Activated T-helper 17 cell treated with anti-CD3 and anti-CD28 coated beads, Interleukin-2, amount 50 U/mL, for 72 hours (primary cell): ENCODE measurements at places on chromosomes 7 and 10.

GRCh38 chr7:7424151-7424873 is 111.4 kb downstream of the COL28A1 start:
- ATAC-seq = peak; percentile 93

DNA sequence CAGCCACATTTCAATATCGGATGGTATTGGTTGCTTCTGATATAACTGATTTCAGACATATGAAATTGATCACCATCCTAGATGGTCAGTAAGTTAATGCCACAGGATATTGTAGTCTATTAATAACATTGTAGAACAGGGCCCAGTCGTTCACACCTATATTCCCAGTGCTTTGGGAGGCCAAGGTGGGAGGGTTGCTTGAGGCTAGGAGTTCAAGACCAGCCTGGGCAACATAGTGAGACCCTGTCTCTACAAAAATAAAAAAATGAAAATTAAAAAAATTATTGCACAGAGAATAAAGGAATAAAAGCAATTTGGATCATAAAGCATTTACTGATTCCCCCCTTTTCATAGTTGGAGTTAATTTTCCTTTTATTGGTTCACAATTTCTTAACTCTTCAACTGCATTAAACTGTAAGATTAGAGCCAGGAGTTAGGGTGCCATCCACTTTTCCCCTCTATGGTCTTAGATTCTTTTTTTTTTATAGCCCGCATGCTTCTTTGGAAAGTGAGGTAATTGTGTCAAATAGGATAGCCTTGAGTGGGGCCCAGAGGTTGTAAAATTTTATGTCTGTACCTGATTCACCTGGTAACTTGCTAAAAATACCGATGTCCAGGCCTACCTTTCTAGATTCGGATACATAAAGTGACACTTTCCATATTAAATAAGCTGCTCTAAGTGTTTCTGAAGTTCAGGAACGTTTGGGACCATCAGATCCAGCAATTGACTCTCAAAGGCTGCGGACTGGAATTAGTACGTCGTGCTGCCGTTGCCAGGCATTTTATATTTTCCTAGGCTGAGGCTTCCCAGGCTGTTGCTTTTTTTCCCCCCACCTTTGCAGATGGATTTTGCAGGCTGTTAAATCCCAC is 24.7 kb downstream of the ADK start:
- ATAC-seq = no peak

- no peak for ATAC-seq
Measured at GRCh38 chr10:48496105-48496830, 108.6 kb downstream of the ARHGAP22 start.

- no peak for ATAC-seq
Measured at GRCh38 chr10:5089865-5090264, 4.3 kb upstream of the AKR1C3 start.

GRCh38 chr7:16203065-16203464 is 218.3 kb downstream of the CRPPA start:
- no peak for ATAC-seq

DNA sequence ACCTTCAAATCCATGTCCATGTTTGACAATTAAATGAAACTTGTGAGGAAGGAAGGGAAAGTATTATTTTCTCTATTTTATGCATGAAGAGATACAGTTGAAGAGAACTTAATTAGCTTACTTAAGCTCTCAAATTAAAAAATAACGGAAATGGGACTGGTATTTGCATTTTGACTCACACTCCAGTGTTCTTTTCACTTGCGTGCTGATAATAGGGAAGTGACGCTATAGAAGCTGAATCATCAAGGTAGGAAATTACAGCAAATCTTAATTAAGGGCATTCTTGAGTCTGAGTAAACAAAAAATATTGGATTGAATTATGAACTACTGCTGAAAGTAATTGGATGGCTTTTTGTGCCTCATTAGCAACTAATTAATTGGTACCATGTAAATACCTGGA is 44.0 kb upstream of the NPVF start:
- ATAC-seq = no peak

- ATAC-seq = peak; percentile 14
Measured at GRCh38 chr7:15709978-15710377, 23.5 kb upstream of the MEOX2 start.

DNA sequence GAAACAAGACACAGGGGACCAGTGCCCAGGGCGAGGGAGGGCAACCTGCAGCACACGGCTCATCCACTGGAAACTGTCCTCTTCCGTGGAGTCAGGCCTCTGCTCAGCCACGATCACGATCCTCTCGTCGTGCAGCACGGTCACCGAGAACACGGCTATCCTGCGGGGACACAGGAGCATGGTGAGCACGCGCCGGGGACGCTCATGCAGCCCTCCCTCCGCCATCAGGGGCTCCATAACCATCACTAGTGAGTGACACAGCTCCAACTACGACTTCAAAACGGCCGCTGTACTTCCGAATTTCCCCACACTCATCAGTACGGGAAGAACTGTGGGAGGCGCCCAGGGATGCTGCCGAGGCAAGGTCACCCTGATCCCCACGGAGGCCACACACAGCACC is 227.9 kb downstream of the ZMYND11 start:
- ATAC-seq = no peak

- no peak for ATAC-seq
Measured at GRCh38 chr7:69411466-69411865, 186.8 kb upstream of the AUTS2 start.

DNA sequence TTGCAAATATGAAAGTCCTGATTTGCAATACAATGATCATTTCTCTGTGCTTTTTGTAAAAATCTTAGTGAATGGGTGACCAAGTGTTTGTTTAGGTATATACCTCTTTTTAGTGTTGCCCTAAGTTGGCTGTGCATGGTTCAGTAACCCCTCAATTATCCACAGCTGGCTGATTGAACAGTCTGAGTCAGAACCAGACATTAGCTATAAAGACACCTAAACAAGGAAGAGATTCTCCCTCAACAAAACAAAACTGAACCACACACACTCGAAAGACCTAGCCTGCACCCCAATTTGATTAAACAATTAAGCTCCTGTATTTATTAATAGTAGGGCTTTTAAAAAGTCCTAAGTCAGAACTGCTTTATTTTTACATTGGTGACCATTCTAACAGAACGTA is 2.8 kb downstream of the RSBN1L start:
- no peak for ATAC-seq

DNA sequence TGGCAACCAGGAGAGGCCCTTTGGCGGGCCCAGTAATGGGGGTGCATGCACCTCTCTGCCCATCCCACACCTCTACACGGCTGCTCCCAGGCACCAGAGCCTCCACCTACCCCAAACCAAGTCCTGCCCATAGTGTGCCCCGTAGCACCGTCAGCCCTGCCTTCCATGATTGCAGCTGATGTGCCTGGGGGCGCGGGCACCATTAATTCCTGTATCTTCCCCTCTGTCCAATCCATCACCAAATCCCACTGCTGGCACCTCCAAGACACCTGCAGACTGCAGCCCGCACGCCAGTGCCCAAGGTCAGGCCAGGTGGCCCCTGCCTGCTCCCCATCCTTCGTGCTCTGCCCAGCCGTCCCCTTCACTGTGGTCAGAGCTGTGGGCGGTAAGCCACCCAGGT is 533.0 kb downstream of the PTPRN2 start:
- no peak for ATAC-seq

DNA sequence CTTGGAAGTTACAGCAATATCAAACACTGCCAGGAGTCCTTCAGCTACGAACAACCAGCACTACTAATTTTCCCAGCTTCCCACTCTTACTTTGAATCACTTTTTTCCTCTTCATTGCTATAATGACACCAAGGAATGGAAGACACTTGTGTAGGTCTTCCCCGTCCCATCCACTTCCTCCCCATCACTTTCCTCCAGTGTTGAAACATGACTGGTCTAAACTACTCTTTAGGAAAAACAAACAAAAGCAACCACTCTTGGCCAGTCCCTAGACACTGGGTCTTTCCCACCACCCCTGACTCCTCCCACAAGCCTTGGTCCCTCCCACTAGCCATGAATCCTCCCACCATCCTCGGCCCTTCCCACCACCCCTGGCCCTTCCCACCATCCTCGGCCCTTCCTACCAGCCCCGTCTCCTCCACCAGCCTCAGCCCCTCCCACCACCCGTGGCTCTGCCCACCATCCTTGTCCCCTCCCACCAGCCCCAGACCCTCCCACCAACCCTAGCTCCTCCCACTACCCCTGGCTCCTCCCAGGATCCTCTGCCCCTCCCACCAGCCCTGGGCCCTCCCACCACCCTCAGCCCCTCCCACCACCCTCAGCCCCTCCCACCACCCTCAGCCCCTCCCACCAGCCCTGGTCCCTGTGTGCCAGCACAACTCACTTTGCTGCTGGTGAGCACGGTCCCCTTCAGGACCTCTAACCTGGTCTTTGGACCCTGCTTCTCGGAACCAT is 68.5 kb downstream of the CXCL12 start:
- peak; percentile 60 for ATAC-seq

- ATAC-seq = no peak
Measured at GRCh38 chr10:90125456-90126255, 424.3 kb downstream of the KIF20B start.

- ATAC-seq = no peak
Measured at GRCh38 chr10:118977835-118978234, 51.7 kb upstream of the NANOS1 start.

DNA sequence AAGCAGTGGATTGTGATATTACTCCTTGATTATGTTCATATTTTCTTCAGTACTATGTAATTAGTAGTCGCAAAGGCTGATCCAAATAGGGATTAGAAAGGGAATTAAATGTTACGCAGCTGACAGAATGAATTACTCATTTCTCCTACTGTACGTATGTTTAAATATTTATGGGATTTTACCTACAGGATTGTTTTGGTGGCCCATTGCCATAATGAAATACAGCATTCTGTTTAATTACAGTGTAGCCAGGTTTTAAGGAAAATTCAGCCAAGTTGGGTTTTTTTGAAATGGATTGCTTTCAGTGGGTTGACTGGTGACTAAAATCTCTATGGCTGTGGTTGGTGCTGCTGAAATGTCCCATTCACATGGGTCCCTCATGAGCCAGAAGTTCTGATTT is 197.7 kb upstream of the GRB10 start:
- no peak for ATAC-seq

DNA sequence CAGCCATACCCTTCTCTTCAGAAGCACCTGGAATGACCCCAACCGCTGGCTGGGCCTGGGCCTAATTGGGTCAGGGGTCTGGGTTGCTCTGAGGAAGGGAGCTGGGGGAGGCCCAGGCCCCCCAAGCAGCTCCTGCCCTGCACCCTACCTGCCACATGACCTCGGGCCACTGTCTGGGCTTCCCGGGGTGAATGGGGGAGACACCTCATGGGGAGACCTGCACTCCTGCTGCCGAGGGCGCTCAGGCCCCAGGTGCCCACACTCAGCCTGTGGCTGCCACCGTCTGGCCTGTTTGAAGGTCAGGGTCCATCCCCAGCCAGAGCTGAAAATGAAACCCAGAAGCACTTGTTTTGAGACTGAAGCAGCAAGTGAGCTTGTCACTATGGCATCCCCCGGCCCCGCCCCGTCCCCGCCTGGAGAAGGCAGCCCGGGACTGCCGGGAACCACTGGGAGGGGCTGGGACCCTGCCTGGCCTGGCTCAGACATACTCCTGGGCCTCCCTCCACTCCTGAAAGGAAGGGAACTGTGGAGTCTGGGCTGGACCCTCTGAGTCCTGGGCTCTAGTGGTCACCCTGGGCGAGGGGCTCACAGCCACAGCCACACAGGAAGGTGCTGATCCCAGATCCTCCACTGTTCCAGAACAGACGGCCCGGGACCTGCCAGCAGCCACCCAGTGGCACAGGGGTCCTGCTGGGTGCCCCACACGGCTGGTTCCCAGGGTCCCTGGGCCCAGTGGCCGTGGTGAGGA is 7.4 kb upstream of the MICALL2 start:
- ATAC-seq = peak; percentile 6

DNA sequence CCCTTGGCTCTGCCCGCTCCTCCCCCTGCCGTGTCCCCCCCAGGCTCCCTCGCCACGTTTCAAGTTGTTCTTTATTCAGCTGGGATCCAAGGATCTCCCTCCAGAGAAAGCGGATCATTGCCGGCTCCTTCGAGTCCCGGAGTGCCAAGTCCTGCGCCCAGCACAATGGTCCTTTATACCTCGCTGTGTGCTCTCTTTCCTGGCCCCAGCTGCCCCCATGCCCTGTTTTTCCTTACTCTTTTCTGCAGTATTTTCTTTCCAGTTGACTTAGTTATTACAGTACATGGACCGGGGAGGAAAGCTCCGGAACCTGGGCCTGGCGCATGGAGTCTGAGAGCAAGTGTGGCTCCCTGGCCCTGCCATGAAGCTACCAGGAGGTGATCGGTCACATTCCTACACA is 88.1 kb upstream of the KMT2C start:
- ATAC-seq = no peak

DNA sequence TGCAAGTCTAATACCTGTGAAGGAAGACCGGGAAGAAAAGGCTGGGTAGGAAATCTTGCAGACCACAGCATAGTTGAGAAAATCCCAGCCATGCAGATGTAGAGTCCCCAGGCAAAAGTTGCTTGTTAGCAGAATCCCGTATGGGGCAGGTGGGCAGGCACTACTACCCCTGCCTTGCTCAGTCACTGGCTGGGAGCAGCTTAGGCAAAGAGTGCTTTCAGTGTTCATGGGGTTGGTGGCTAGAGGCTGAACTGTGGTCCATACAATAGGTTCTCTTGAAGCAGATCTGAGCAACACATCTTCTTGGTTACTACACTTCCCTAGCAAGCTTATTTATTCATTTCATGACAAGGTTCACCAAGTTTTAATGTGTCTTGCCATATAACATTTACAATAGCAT is 92.6 kb downstream of the AHCYL2 start:
- no peak for ATAC-seq

DNA sequence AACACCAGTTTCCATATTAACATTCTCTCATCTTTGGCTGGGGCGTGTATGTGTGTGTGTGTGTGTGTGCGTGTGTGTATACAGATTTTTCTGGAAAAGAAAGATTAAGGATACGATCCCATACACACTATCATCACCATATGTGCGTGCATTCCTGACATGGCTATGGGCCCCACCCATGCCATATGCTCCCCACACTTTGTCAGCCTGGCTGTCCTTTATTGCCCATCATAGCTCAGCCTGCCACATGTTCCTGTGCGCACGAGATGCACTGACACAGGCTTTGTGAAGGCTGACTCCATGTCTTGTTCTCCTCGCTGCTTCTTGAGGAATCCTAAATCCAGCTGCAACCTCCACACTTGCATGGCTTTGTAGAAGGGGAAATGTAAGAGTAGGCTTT is 984.1 kb downstream of the LRMDA start:
- no peak for ATAC-seq

- no peak for ATAC-seq
Measured at GRCh38 chr10:78727251-78727650, 341.5 kb upstream of the ZMIZ1 start.

DNA sequence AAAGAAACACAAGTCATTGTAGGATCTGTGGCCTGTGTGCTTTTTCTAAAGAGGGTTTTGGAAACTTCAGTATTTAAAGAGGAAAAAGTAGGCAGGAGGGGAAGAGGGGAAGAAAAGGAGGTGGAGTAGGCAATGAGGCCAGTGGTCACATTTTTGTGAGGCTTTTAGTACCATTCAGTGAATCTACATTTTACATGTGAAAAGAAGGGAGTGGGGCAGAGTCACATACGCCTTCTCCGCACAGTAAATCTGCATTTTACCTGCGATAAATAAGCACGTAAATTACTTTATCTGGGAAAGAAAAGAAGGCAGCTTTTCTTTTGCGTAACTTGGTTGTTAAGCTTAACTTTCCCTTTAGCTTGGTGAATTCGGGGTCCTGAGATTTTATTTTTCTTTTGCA is 13.2 kb downstream of the CHST12 start:
- no peak for ATAC-seq

GRCh38 chr7:4000139-4000538 is 682.0 kb upstream of the FOXK1 start:
- no peak for ATAC-seq
